AG04450 (cell line): ENCODE measurements at places on chromosomes 3 and 15.
A peak's percentile ranks its signal among the peaks of the same experiment; 100 is the strongest.

DNA sequence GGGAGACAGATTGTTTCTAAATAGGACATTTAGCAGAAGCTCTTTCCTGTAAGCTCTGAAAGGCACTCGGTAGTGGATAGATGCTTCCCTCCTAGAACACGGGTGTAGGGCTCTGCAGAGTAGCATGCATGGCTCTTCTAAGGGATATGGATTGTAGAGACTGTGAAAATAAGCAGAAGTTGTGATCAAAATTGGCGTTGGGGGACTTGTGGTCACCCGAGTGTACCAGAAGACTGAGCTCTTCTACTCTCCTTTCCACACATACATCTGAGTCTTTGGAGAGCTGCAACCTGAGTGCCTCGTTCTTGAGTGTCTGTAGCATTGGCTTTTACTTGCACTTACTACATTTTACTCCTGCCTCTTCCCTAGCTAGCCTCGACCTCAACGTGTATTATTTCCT, 197.7 kb downstream of the LPP start:
- no peak for DNase-seq

- no peak for DNase-seq
Measured at GRCh38 chr3:99624496-99625236, 13.7 kb upstream of the COL8A1 start.

- peak; percentile 24 for DNase-seq
Measured at GRCh38 chr3:42376344-42376798, 34.0 kb downstream of the LYZL4 start.

GRCh38 chr3:134449277-134449676, 36.5 kb downstream of the ANAPC13 start:
- DNase-seq = no peak

- DNase-seq = no peak
Measured at GRCh38 chr15:97014001-97014400, 683.5 kb downstream of the NR2F2 start.

DNA sequence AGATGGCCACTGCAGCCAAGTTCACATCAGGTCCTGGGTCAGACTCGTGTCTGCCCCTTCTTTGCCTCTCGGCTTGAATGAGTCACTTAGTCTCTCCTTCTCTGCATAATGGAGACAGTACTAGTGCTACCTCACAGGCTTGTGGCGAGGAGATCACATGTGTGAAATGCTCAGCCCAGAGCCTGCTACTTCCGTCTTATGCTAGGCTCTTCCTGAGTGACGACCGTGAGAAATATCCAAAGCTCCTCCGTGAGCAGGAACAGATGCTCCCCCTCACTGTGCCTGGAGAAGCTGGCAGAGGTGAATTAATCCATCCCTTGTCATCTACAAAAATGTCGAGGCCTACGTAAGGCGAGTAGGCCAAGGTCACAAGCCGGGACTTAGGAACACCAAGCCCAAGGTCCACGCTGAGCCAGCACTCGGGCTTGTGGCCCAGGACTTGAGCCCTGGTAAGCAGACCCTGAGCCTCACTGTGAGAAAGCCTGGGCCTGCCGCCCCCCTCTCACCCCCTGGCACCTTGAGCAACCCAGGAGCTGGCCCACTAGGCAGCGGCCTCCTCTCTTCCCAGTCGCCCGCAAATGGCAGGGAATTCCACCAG, 17.9 kb downstream of the PAK6 start:
- DNase-seq = no peak

- no peak for DNase-seq
Measured at GRCh38 chr3:59981377-59981776, 931.6 kb upstream of the CFAP20DC start.

DNA sequence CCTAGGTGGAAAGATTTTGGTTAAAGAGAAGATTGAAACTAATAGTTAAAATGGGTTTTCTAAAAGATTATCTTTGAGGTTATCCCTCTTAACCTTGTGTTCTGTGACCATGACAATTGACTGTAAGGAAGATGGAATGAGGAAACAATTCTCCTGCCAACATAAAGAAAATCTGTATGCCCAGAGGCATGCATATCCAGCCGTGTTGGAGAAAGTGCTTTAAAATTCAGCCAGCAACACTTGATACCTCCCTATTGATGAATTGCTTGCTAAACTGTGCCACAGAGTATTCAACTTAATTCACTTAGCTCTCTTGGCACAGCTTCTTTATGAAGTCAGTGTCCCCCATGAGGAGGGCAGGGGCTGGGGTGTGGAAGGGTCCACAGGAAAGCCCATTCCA, 203.5 kb downstream of the UBE2E2 start:
- DNase-seq = no peak

- no peak for DNase-seq
Measured at GRCh38 chr3:98343647-98344507, 9.8 kb upstream of the OR5K4 start.

- DNase-seq = peak; percentile 33
Measured at GRCh38 chr15:70259028-70259424, 161.3 kb upstream of the TLE3 start.

DNA sequence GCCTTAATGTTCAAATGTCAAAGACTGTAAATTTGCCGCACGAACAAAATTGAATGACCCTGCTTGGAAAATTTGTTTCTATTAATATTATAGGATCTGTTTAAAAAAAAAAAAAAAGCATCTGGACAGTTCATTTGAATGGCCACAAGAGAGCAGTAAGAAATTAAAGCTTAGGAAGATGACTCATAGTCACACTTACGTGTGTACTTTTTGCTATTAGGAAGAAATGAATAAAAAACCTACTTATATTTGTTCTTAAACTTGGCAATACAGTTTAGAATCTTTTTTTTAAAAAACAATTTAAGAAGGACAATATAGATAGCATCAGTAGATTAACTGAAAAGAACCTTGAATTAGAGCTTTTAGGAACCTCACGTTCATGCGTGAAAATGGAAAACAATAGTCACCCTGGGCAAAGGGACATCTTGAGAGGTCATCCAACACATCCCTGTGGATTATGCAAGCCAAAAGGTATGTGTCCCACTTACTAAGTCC, 621.8 kb downstream of the MECOM start:
- no peak for DNase-seq

- no peak for DNase-seq
Measured at GRCh38 chr3:169613895-169614294, 49.6 kb downstream of the MECOM start.

GRCh38 chr15:101207867-101208288, 44.0 kb downstream of the CHSY1 start:
- no peak for DNase-seq

GRCh38 chr3:88369767-88370166, 220.0 kb downstream of the C3orf38 start:
- no peak for DNase-seq

DNA sequence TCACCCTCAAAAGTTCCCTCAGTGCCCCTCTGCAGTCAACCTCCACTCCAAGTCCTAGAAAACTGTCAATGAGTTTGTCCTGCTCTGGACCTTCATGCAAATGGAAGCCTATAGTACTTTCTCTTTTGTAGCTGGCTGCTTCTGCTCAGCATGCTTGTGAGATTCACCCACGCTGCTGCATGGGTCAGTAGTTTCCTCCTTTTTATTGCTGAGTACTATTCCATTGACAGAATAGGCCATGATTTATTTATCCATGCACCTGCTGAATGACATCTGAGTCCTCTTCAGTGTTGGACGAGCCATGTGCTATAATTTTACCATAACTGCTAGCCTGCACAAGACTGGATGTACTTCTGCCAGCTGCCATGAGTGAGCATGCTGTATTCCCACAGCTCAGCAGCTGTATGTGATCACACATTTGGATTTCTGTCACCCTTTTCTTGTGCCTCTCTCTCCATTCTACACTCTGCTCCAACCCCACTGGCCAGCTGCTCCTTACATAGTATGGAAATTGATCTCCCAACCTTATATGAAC, 26.3 kb downstream of the CDCP1 start:
- DNase-seq = no peak

GRCh38 chr3:106288781-106289180, 420.0 kb upstream of the CBLB start:
- DNase-seq = no peak

- no peak for DNase-seq
Measured at GRCh38 chr3:183244219-183244618, 8.8 kb upstream of the B3GNT5 start.

DNA sequence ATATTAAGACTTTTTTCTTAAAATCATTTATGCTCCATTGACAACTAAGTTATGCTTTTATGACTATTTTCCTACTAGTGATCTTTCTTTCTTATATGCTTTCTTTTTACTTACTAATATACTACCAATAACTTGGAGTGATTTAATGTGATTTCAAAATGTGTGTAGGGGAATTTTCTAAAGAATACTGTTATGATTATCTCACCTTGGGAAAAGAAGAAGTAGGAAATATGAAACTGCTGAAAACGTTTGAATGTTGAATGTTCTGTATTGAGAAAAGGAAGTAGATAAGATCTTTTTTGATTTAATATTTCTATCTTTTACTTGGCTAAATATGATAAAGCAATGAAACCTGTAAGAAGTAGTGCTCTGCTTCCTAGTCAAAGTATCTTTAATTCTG, 7.8 kb upstream of the CD200R1 start:
- DNase-seq = no peak

DNA sequence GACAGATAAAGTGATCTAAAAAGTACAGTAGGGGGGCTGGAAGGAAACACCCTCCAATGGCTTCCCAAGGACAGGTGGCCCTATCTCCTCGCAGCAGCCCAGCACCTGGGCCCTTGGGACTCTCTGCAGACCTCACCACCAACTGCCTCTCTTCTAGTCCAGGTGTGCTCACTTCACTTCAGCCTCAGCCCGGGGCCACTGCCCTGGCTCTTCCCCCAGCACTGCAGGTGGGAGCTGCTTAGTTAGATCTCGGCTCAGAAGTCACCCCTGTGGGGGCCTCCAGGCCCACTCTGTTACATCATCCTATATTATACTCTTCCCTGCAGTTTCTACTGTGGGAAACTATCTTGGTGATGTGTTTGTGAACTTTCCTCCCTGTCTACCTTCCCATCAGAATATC, 2.0 kb downstream of the KLF15 start:
- no peak for DNase-seq

DNA sequence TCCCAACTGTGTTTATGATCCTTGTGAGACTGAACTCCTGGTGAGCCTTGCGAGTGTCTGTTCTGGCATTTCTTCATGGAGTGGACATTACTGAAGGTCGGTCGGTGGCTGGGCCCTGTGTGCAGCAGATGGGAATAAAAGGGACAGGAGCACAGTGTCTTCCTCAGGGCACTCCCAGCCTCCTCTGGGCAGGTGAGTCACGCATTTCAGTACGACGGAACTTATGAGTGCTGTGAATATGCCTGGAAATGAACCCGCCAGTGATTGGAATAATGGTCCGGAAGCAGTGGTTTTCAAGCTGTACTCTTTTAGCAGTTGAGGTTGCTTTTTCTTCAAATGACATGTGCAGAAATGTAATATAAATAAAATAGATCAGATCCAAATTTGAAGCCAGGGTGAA, 55.1 kb downstream of the LARS2 start:
- no peak for DNase-seq

- DNase-seq = no peak
Measured at GRCh38 chr3:22734207-22734606, 468.9 kb upstream of the UBE2E2 start.

GRCh38 chr3:168511428-168512014, 415.8 kb upstream of the GOLIM4 start:
- DNase-seq = no peak

GRCh38 chr3:147729641-147730040, 320.5 kb downstream of the ZIC1 start:
- no peak for DNase-seq

- no peak for DNase-seq
Measured at GRCh38 chr3:3627114-3627513, 172.1 kb upstream of the LRRN1 start.

DNA sequence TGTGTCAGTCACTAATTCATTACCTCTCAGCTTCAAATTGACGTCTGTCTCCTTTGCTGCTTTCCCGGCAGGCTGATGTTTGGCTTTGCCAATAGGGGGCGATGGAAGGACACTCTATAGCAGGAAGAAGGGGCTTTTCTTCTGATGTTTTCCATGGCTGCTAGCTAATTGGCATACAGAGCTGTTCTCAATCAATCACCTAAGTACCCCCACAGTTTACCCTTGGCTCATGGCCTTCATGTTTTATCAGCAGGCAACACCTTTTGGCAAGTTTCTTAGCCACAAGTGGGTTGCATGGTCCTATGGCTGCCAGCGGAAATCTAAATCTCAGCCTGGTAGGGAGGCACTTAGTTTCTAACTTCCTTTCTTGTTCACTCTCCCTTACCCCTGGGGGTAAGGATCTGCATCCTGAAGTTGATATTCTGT, 45.0 kb downstream of the ESYT3 start:
- DNase-seq = no peak

DNA sequence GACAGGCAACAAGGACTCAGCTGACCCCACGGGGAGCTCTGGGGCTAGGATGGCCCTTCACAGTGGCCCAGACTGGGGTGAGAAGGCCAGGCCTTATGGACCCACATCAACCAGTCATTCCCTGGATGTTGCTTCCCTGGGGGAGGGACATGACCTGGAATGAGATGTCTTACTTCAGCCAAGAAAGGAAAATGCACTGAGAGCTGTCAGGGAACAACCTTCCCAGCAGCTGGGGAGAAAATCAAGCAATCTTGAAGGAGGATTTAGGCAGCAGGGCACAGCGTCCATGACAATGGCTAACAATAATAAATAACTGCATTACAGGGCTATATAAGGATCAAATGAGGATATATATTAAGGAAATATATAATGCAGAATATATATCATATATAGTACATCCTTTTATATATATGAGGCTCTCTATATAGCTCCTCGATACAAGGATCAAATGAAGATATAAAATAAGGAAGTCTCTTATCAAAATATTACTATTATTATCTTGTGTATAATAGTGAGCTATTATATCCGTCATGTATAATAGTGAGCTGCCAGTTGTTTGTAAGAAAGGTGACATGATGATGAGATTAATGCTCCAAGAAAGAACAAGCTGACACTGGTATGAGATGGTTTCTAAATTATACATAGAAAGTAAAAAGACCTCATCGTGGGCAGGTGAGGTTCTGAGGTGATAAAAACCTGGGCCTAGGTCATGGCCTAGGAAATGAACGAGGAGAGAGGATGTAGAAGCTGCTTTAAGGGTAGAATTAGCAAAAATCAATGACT, 117.8 kb upstream of the LIPC start:
- DNase-seq = no peak

DNA sequence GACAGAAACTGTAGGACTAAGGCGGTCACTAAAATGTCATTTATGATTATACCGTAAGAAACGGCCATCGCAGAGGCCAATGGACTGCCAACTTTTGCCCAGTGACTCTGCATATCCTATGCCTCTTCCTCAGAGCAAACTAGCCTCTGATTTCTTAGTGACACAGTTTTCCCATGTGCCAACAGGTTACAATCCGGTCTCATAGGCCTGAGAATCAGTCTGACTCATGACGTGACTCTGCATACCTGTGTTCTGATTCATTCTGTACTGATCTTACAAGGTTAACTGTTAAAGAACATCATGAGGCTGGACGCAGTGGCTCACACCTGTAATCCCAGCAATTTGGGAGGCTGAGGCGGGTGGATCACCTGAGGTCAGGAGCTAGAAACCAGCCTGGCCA, 17.8 kb downstream of the RUBCN start:
- DNase-seq = peak; percentile 49

DNA sequence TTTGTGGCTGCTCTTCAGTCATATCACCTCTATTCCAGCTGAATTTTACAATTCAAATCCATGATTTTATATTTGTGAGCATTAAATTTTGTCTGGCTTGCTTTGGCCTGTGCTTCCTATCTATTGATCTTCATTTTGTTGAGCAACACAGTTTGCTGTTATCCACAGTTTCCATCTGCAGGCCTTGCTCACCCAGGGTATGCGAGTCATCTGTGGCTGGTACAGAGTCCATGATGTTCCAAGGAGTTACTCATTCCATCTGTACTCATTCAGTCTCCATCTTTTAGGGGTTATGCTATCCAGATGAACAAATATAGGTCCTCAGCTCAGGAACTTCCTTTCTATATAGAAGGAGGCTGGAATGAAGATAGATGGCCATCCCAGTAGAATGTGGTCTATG, 70.1 kb upstream of the CCK start:
- no peak for DNase-seq
